ENCODE measurements at places on chromosomes 16 and 17. TPM values are rescaled to one million over a fixed set of nuclear protein-coding genes. Genes with fewer than 3 reads are reported as not detected.

Gene TP53TG3B
- total RNA-seq = not detected

Gene CDRT15L2
- total RNA-seq = not detected

Gene ZNF286A
- total RNA-seq = 14.2 TPM

Gene CCL2
- total RNA-seq = 31.7 TPM

Gene PABPN1L
- not detected for total RNA-seq

Gene C16orf96
- total RNA-seq = not detected

Gene TBL3
- 37.0 TPM for total RNA-seq

Gene RDM1
- total RNA-seq = 1.1 TPM

GRCh38 chr17:14318918-14319205 is 18.0 kb downstream of the HS3ST3B1 start:
- no peak for DNase-seq

- no peak for DNase-seq
Measured at GRCh38 chr16:28192806-28193529, 18.8 kb downstream of the XPO6 start.

DNA sequence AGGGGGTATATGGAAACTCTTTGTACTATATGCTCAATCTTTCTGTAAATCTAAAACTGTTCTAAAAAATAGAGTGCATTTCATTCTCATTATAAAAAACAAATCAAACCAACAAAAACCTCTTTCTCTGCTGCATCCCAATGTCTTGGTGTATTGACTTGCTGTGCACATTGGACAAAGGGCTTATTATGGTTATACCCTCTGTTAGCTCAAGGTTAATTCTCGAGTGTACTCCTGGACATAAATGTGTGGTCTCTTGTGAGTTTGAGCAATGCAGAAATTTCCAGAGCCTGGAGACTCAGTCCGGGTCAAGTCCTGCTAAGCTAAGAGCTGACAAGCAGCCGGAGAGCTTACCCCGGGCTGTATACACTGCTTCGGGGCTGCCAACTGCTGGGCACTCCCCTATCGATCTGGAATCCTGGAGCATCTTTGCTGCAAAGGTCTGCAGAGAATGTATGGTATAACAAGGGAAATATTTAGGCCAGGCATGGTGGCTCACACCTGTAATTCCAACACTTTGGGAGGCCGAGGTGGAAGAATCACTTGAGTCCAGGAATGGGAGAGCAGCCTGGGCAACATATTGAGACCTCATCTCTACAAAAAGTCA is 66.2 kb upstream of the BRD7 start:
- DNase-seq = no peak

GRCh38 chr17:63042256-63042812 is 76.3 kb downstream of the TANC2 start:
- DNase-seq = no peak

DNA sequence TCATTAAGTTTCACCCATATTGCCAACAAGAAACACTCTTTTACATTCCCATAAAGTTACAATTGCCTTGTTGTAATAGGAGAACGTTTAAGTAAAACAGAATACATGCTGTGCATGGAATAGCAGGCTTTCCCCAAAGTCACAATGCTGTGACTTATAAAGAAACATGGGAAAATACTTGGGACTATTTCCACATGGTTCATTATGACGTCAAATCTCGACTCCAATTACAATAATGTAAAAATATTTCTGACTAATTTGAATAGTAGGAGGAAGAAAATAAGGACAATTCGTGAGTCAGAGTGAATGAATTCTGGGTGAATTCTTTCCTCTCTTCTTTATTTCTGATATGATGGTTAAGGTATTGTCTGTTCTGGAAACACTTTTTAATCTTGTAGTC is 52.8 kb downstream of the CDH11 start:
- DNase-seq = no peak

DNA sequence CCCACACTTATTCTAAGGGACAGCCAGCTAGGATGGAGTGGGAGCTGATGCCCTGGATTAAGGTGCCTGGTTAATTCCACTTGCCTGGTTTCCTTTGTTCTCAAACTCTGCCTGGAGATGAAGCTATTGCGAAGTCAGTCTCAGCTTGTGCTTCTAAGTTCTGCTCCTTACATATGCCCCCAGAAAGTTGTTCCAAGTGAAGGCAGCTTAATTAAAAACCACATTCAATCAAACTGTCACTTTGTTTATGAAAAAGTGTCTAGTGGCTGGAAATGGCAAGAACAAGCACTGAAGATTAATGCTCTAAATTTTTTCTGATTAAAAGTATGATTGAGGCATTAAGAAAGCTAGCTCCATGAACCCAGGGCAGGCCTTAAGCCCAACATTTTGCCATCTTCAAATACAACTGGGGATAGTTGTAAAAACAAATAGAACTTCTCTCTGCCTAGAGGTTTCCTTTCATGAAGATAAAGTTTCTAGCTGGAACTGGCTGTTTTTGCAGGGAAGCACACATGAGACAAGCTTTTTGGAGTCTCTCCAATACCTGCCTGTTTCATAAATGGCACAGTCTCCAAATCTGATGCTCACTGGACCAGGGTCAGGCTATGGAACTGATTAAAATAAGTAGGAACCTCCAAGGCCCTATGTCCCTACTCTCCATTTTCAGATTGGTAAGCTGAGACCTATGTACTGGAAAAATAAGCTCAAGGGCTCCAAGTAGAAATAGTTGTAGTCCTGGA is 100.9 kb downstream of the GRIN2A start:
- DNase-seq = no peak

DNA sequence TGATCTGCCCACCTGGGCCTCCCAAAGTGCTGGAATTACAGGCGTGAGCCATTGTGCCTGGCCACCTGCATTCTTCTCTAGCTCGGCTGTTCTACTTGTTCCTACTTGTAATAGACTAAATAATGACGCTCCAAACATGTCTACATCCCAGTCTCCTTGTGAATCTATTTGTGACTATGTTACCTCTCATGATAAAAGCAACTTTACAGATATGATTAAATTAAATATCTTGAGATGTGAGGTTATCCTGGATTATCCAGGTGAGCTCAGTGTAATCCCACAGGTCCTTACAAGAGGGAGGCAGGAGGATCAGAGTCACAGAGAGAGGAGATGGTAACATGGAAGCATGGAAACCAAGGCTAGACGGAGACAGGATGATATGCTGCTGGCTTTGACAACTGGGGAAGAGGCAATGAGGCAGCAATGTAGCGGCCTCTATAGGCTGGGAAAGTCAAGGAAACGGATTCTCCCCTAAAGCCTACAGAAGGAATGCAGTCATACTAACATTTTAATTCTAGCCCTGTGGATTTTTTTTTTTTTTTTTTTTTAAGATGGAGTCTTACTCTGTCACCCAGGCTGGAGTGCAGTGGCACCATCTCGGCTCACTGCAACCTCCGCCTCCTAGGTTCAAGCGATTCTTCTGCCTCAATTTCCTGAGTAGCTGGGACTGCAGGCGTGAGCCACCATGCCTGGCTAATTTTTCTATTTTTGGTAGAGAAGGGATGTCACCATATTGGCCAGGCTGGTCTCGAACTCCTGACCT is 5.0 kb upstream of the LASP1 start:
- no peak for DNase-seq

- no peak for DNase-seq
Measured at GRCh38 chr17:56653877-56654276, 60.4 kb downstream of the NOG start.

GRCh38 chr16:86990451-86990850 is 326.7 kb downstream of the C16orf95 start:
- no peak for DNase-seq

DNA sequence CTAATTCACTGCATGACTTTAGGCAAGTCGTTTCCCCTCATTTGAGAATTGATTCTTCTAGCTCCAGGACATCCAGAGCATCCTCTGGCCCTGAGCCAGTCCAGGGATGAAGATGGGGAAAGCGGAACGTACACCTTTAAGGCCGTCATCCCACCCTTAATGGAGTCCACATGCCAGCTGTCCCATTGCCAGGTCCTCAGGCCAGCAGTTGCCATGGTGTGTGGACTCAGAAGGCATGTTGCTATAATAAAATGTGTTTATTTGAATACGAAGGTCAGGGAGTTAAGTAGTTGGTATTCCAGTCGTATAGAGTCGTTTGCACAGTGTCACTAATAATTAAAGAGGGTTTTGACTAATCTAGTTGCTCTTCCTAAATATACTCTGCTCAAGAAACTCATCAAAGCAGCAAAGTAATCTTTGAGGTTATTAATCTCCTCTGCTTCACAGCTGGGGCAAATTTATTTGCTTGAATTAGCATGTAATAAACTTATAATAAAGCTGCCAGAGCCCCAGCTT is 30.4 kb downstream of the CCDC182 start:
- no peak for DNase-seq

GRCh38 chr16:87040169-87041117 is 276.7 kb downstream of the C16orf95 start:
- DNase-seq = no peak

- DNase-seq = no peak
Measured at GRCh38 chr16:26697807-26698206, 368.9 kb upstream of the C16orf82 start.

- no peak for DNase-seq
Measured at GRCh38 chr17:41680426-41681040, 8.2 kb upstream of the EIF1 start.

- no peak for DNase-seq
Measured at GRCh38 chr16:59295993-59296736, 562.0 kb upstream of the GOT2 start.

DNA sequence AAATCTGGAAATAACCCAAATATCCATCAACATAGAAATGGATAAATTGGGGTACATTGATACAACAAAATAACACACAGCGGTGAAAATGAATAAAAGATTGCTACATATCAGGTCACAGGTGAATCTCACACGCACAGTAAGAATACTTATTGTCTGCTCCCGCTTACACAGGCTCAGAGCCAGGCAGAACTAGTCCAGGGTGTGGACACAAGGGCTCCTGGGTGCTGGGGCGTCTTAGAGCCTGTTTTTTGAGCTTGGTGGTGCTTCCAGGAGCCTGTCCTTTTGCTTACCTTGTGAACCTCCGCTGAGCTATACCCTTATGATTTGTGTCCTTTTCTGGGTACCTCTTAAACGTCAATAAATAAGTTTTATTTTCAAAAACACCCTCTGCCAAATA is 19.8 kb upstream of the C16orf74 start:
- DNase-seq = no peak

Data from ureter (tissue), 1 donor.